Left kidney (tissue), 8 donors: ENCODE measurements at places on chromosomes 5 and 9. TPM values are rescaled to one million over a fixed set of nuclear protein-coding genes. Genes with fewer than 3 reads are reported as not detected.

DNA sequence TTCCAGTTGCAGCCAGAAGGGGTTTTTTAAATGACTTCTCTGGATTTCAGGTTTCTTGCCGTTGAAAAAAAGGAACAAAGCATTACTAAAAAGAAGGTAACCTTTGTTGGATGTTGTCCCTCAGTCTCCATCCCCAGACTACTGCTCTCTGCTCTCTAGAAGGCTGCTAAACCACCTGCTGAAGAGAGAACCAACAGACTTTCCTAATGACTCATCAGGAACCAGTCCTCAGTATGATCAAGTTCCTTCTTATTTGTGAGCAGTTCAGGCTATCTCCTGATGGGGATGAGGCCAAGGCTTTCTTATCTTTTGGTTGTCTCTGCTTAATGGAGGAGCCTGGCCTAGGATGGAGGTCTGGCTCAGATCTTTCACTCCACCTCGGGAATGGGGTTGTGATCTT is 4.1 kb downstream of the KIF4B start:
- no peak for DNase-seq

GRCh38 chr5:124130816-124131215 is 615.6 kb downstream of the ZNF608 start:
- no peak for DNase-seq

DNA sequence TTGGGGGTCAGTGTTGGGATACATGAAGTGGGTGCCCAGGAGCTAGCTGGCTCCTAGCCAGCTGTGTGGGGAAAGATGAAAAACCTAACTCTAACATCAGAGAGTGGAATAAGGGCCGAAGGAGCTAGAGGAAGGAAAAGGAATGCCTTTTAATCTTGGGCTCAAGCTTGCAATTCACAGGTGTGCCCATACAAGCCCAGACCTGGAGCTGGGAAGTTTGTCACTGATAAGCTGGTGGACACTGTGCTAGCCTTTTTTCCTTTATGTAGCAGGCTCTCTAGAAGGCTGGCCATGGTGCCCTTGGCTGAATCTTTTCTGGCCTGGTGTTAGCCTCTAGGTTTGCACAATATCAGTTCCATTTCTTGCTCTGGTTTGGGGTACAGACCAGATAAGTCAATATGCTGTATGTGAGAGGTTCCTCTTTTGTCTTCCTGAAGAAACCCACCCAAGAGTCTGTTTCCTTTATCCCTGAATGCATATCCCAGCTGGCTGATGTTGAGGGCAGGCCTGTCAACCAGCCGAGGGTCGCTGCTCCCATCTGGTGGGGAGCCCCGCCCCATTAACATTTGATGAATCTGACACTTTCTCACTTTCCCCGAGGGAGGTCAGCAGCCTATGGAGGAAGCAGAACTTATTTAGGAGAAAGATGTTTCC is 92.4 kb upstream of the CXCL14 start:
- DNase-seq = no peak

GRCh38 chr9:83430681-83431080 is 107.5 kb downstream of the FRMD3 start:
- DNase-seq = no peak

DNA sequence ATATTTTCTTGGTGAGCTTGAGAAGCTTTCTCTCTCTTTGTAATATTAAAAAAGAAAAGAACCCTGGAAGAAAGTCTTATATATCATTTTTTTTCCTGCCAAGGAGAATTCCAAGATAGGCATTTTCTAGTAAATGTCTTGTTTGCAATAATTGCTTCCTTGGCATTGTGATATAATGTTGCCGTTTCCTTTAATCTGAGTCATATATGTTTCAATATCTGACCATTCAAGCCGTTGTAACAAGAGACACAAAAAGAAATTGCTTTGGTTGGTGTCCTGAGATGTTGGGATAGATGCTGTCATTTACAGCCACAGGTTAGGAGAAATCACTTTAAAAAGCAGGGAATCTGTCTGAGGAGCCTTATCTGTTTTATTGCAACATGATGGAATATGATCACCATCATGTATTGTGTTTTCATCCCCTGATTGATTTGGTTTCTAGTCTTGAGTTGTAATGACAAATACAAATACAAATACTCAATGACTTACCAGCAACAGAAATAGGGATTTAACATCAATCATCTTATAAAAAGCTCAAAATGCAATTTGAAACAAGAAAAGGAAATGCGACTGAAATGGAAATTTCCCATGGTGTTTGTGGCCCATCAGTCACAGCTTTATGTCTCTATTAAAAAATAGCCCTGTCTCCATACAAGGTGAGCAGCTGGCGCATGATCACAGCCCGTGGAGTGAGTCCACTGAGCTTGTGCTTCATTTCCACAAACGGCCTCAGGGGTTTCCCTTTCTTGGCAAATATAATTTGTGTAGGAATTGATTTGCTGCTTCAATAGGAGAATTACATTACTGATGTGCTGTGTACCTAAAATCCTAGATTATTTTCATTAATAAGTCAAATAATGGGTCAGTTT is 250.1 kb upstream of the TRPC7 start:
- DNase-seq = no peak

GRCh38 chr9:1535051-1535450 is 480.1 kb upstream of the SMARCA2 start:
- no peak for DNase-seq

- DNase-seq = no peak
These were observed 457.3 kb downstream of the DMAC1 start for GRCh38 chr9:7342229-7342628.

- DNase-seq = no peak
These were observed 181.2 kb downstream of the MACROH2A1 start for GRCh38 chr5:135217669-135218485.

GRCh38 chr5:143850050-143850683 is 38.2 kb downstream of the HMHB1 start:
- DNase-seq = no peak

- DNase-seq = no peak
These were observed 247.0 kb downstream of the AOPEP start for GRCh38 chr9:94973451-94973941.

DNA sequence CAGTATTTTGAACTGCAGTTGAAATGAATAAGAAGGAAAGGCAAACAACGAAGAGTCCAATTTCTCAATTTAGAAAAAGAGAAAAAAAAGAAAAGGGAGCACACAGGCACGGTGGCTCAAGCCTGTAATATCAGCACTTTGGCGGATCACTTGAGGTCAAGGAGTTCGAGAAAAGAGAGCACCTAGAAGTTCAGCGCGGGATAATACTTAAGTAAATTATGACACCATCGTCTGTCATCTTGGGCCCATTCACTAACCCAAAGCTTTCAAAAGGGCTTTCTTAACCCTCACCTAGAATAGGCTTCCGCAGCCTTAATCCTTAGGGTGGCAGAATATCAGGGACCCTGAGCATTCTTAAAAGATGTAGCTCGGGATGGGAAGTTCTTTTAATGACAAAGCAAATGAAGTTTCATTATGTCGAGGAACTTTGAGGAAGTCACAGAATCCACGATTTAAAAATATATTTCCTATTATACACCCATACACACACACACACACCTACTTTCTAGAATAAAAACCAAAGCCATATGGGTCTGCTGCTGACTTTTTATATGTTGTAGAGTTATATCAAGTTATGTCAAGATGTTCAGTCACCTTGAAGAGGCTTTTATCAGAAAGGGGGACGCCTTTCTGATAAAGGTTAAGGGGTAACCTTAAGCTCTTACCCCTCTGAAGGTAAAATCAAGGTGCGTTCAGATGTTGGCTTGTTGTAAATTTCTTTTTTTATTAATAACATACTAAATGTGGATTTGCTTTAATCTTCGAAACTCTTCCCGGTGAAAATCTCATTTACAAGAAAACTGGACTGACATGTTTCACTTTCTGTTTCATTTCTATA is 602 bp upstream of the CD274 start:
- DNase-seq = no peak

- peak; percentile 46 for DNase-seq
These were observed 639.2 kb downstream of the NR2F1-AS1 start for GRCh38 chr5:92941806-92942205.

GRCh38 chr5:139710319-139711066 is 62.3 kb downstream of the CXXC5 start:
- peak; percentile 93 for DNase-seq

DNA sequence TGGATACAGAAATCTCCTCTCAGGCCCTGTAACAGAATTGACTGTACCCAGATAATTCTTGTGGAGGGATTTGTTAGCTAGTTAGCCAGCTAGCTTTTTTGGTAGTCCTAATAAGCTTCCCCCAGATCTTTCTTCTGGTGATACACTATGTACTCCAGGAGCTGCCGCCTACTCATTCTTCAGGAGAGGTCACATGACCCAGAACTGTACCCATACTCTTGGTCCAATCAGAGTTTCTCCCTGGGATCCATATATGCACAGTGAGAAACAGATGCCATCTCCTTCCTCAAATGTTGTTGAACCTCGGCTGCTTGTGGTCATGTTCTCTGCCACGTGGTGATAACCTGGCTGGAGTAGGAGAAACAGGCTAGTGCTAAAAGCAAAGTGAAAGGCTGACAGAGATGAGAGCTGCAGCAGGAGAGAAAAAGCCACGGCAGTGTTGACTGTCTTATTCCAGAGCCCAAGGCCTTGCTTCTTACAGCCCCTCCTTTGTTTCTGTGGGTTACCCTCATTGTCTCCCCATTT is 123.0 kb upstream of the RFX3 start:
- no peak for DNase-seq

DNA sequence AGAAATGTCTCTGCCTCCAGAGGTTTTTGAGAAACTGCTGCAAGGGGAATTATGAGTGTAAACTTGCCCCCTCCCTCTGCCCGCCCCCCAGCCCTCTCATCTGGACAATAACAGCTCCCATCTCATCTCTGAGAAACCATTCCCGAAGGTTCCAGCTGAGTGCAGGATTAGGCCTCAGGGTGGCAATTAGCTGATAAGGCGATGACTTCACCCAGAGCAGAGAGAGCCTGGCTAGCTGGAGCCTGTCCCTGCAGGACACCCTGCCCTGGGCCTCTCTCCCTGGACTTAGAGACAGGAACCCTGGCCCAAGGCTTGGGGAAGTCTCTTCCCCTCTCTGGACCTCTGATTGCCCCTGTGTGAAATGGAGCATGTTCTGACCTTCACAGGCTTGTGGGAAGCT is 45.7 kb upstream of the HAND1 start:
- DNase-seq = peak; percentile 18

DNA sequence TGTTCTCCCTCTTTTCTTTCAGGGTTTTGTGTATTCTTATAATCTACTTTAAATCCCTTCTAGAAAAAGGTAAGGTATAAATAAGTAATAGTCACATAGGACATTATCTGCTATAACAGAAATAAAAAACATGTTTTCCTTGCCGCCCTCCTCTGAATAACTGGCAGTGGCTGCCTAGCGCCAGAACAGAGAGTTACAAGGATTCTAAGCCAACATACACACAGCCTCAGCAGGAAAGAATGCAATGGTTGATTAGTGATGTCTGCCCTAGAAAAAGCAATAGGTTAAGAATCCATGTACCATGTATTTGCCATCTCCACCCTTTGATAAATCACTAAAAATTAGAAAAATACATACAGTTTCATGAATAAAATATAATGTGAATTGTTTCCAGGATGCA is 4.9 kb downstream of the MED27 start:
- DNase-seq = no peak

DNA sequence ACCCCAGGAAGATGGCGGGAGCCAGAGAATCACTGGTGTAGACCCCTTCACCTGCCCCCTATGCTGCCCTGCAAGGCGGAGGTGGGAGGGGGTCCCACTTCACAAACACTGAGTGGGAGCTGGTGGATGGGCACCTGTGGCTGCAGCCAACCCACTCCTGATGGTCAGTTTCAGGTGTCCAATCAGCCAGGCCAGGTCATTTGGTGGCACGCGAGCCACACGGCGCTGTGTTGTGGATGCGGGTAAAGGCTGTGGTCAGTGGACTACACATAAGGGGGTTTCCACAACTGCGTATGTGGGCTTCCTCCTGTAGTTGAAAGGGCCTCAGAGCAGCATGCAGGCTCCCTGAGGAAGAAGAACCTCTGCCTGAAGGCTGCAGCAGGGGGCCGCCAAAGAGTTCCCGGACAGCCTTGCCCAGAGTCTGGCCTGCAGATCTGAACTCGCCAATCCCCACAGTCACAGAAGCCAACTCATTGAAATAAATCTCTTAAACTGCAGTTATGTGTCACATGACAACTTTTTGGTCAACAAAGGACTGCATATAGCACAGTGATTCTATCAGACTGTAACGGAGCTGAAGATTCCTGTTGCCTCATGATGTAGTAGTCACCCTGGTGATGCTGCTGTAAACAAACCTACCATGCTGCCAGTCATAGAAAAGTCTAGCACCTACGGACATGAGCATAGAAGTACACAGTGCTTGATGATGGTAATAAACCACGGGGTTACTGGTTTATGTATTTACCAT is 284.7 kb upstream of the IRX2 start:
- DNase-seq = no peak

DNA sequence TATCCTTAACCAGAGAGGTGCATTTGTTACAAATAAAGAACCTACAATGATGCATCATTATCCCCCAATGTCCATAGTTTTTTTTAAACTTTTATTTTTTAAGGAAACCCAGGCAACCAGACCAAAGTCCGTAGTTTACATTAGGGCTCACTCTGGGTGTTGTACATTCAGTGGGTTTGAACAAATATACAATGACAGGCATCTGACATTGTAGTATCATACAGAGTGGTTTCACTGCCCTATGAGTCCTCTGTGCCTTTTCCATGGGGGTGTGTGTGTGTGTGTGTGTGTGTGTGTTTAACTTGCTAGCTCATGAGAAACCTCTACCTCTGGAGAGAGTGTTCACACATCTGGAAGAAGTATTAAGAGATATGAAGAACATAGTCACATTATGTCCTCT is 141.5 kb downstream of the KDM4C start:
- no peak for DNase-seq

DNA sequence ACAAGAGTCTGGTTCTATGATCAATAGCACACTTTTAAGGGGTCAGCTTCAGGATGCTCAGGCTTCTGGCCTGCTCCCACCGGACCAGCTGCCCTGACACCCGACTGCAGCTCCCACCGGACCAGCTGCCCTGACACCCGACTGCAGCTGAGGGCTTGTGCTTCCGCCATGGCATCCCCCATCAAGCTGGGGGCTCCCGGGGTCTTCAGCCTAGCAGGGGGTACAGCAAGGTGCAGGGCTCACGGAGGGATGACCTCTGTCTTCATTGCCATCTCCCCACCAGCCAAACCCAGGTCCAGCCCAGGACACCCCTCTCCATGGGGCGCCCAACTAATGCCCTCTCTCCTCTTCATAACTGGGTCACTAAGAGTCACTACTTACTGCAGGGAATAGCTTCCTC is 1.9 kb downstream of the FLT4 start:
- DNase-seq = no peak

FOXD4 gene
- 0.62 TPM for polyA plus RNA-seq

AK8 gene
- polyA plus RNA-seq = 3.9 TPM

CDH10 gene
- 7.7 TPM for polyA plus RNA-seq

SLC1A1 gene
- 20.7 TPM for polyA plus RNA-seq

SLC25A46 gene
- 64.0 TPM for polyA plus RNA-seq

PGGT1B gene
- polyA plus RNA-seq = 38.5 TPM

CDO1 gene
- polyA plus RNA-seq = 22.9 TPM

PALM2AKAP2 gene
- 11.0 TPM for polyA plus RNA-seq

MED22 gene
- 25.6 TPM for polyA plus RNA-seq

KCNV2 gene
- polyA plus RNA-seq = 0.27 TPM

NELFB gene
- polyA plus RNA-seq = 48.0 TPM
